ENCODE measurements at places on chromosomes 4 and X. TPM values are rescaled to one million over a fixed set of nuclear protein-coding genes. Genes with fewer than 3 reads are reported as not detected.

GRCh38 chrX:83077606-83078005 is 430.5 kb upstream of the POU3F4 start:
- no peak for DNase-seq

- DNase-seq, result no peak
Measured at GRCh38 chrX:39772057-39772832, 325.5 kb downstream of the BCOR start.

DNA sequence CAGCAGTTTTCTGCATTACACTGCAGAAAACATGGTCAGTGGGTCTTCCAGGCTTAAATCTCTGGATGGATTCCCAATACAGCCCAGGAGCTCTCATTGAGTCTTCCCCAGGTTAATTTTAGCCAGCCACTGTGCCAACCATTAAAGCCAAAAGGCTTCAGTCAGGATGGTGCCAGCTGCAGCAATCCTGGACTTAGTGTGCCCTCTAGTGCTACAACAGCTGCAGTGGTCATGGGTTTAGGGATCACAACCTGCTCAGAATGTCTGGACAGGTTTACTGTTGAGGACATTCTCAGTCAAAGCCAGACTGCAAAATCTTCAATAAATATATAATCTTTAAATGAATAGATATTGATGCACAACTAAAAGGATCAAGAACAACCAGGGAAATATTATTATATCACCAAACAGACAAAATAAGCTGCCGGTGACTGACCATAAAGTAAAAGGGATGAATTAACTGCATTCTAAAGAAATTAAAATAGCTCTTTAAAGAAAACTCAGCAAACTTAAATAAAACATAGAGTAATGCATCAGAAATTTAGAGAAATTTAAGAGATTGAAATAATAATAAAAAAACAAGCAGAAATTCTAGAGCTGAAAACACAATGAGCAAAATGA is 639.9 kb downstream of the SPOCK3 start:
- no peak for DNase-seq

DNA sequence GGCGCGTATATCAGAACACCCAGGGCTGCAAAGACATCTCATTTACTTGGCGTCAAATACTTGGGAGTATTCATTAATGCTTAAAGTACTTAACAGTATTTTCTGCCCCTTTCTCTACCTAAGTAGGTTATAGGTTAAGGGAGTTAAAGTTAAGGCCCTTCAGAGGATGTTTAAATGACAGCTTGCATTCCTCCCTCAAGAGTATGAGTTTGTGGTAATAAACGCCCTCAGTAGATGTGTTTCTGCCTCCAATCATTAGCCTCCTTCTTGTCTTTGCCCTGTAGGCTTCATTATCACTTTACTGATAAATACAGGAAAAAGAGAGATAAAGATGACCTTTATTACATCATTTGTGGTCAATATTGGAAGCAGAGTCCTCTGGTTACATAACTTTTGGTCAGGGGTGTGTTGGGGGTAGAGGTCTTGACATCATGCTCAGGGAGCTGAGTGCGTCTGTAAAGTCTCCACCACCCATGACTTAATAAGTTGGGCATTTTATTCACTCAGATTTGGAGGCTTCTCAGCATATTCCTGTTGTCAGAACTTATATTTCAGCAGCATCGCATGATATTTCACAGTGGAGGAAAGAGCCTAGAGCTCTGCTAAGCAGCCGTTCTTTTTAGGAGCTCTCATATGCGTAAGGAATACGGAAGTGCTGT is 145.9 kb downstream of the CPE start:
- DNase-seq, result no peak

GRCh38 chrX:130304587-130305368 is 34.9 kb upstream of the SLC25A14 start:
- DNase-seq, result no peak

DNA sequence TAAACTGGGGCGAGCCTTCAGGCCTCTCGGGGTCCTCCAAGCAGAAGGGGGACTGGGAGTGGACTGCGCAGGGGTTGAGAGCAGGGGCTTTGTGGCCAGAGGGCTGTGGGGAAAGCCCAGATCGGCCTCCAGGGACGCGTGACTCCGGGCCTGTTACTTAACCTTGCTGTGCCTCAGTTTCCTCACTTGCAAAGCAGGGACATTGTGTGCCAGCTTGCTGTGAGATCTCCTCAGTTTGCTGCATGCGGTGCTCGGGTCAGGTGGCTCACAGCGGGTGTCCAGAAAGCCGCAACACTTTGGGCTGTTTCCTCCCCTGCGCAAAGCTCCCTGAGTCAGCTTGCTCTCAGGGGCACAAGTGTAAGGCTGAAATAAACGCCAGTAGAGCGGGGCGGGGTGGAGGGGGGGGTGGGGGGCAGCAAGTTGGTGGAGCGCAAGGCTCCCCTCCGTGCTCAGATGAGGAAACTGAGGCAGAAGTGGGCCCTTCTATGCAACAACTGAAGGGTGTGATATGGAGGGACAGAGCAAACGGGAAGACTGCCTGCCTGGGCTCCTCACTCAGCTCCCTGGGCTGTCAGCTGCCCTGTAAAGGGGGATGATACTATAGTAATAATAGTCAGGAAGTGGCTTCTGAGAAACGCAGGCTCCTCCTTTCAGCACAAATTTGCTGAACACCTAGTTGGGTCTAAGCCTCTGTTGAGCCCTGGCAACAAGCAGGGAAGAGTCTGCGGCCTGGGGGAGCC is 101.0 kb downstream of the HMX1 start:
- DNase-seq, result no peak

DNA sequence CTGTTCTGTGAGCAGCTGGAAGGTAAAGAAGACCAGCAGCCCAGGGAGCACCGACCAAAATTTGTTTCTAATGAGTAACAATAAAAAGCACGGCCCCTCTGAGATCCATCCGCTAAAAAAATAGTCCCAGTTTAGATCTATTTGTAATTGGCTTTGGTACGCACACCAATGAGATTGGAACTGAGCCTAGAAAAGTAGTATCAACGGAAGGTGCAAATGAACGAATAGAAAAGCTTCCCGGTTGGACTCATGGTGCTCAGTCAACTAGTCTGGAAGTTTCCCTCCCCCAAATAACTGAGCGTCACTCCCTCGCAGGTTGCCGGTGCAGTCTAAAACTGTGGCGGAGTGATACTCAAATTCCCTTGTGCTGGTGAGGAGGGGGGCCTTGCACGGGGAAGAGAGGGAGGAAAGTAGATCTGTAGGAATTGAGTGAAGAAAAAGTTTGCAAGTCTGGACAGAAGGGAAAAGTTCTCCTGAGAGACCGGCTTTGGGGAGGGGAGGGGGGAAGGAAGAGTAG is at the start of gene COL4A5:
Gene COL4A5, plus strand, starts transcription at position 413 of the 517 bp plus-strand sequence. CDS start 288 bp downstream, outside the sequence.
- DNase-seq, result no peak

- DNase-seq, result no peak
Measured at GRCh38 chrX:49177338-49177833, 5.7 kb downstream of the PLP2 start.

DNA sequence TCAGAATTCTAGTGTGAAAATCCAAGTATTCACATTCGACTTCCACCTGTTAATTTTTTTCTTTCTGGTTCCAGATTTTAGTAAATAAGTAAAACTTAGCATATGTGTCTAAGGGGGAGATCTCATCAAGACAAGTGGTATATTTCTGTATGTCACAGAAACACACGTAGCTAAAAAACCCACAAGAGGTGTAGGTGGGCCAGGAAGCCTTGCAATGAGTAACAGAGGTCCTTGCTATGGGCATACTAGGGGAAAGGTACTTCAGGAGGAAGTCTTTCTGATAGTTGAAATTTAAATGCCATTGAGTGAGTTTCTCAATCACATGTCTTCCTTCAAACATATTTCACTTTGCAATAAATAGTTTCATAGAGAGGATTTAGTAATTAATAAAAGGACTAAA is 315.8 kb downstream of the MID1IP1 start:
- no peak for DNase-seq

- DNase-seq, result no peak
Measured at GRCh38 chrX:20767346-20767745, 500.6 kb upstream of the RPS6KA3 start.

The ITM2A gene
- total RNA-seq, result 13.3 TPM

The KDR gene
- total RNA-seq, result not detected

The NEIL3 gene
- 0.35 TPM for total RNA-seq
